ENCODE measurements at places on chromosomes 6 and 20. TPM values are rescaled to one million over a fixed set of nuclear protein-coding genes. Genes with fewer than 3 reads are reported as not detected.

HRH3 gene
- total RNA-seq: not detected

HUS1B gene
- total RNA-seq: 0.99 TPM

DACT2 gene
- not detected for total RNA-seq

AMD1 gene
- total RNA-seq: 97.5 TPM

ATP5F1E gene
- 75.4 TPM for total RNA-seq

SALL4 gene
- under 0.01 TPM for total RNA-seq

TMEM217 gene
- 1.7 TPM for total RNA-seq

KIFC1 gene
- total RNA-seq: 2.8 TPM

C6orf132 gene
- 37.0 TPM for total RNA-seq

PNPLA1 gene
- not detected for total RNA-seq

ABHD16A gene
- 29.4 TPM for total RNA-seq

HAO1 gene
- not detected for total RNA-seq

DPM1 gene
- 63.9 TPM for total RNA-seq

C6orf52 gene
- 2.1 TPM for total RNA-seq

ZBTB24 gene
- total RNA-seq: 10.0 TPM

MKKS gene
- total RNA-seq: 23.4 TPM

THBS2 gene
- 4.3 TPM for total RNA-seq

PKHD1 gene
- under 0.01 TPM for total RNA-seq

ALDH8A1 gene
- 2.7 TPM for total RNA-seq

PPP1R10 gene
- 141 TPM for total RNA-seq

RAET1G gene
- total RNA-seq: 28.8 TPM

NHLRC1 gene
- 2.1 TPM for total RNA-seq

EYA2 gene
- total RNA-seq: 0.24 TPM

TRERF1 gene
- 4.9 TPM for total RNA-seq

RFX6 gene
- total RNA-seq: not detected

SSR1 gene
- total RNA-seq: 179 TPM

SSTR4 gene
- total RNA-seq: not detected

GSTA2 gene
- 0.50 TPM for total RNA-seq

KCNK5 gene
- 1.3 TPM for total RNA-seq

RSPH9 gene
- not detected for total RNA-seq

NKX2-2 gene
- not detected for total RNA-seq

BPIFB2 gene
- not detected for total RNA-seq

ZSCAN23 gene
- total RNA-seq: 3.6 TPM

PHACTR1 gene
- 0.33 TPM for total RNA-seq

TBXT gene
- not detected for total RNA-seq

EPPIN gene
- not detected for total RNA-seq

PERP gene
- total RNA-seq: 266 TPM

LTB gene
- 0.17 TPM for total RNA-seq

KIF25 gene
- total RNA-seq: not detected

IL17F gene
- total RNA-seq: not detected

ADGRB3 gene
- total RNA-seq: not detected

All from mammary epithelial cell (primary cell).